ENCODE measurements at places on chromosomes 5 and 9. TPM values are rescaled to one million over a fixed set of nuclear protein-coding genes. Genes with fewer than 3 reads are reported as not detected.

GFI1B gene
- not detected for total RNA-seq

SLC45A2 gene
- 0.09 TPM for total RNA-seq

IL17B gene
- not detected for total RNA-seq

ZNF483 gene
- 1.8 TPM for total RNA-seq

DAB2IP gene
- total RNA-seq: 24.3 TPM

PCDHA13 gene
- under 0.01 TPM for total RNA-seq

RAB3C gene
- 0.17 TPM for total RNA-seq

PCDHA9 gene
- under 0.01 TPM for total RNA-seq

IL3 gene
- not detected for total RNA-seq

HNRNPK gene
- 685 TPM for total RNA-seq

OBP2A gene
- total RNA-seq: not detected

PTGS1 gene
- 2.7 TPM for total RNA-seq

SUSD3 gene
- not detected for total RNA-seq

GPX3 gene
- 22.8 TPM for total RNA-seq

CDC20B gene
- not detected for total RNA-seq

MAPKAP1 gene
- 82.5 TPM for total RNA-seq

PGM5 gene
- total RNA-seq: 128 TPM

TPD52L3 gene
- not detected for total RNA-seq

FABP6 gene
- not detected for total RNA-seq

ANKRD34B gene
- total RNA-seq: not detected

TMC1 gene
- total RNA-seq: 0.74 TPM

ADRA1B gene
- total RNA-seq: 0.34 TPM

SPOCK1 gene
- 7.0 TPM for total RNA-seq

LHX3 gene
- total RNA-seq: not detected

PRR7 gene
- total RNA-seq: 4.5 TPM

PCDHGA9 gene
- total RNA-seq: 3.6 TPM

SPINK7 gene
- not detected for total RNA-seq

RANBP3L gene
- total RNA-seq: not detected

PROB1 gene
- 6.1 TPM for total RNA-seq

FOXE1 gene
- 0.09 TPM for total RNA-seq

Measured in dermis blood vessel endothelial cell (primary cell).